ENCODE measurements at places on chromosomes 2 and 18. TPM values are rescaled to one million over a fixed set of nuclear protein-coding genes. Genes with fewer than 3 reads are reported as not detected.

DNA sequence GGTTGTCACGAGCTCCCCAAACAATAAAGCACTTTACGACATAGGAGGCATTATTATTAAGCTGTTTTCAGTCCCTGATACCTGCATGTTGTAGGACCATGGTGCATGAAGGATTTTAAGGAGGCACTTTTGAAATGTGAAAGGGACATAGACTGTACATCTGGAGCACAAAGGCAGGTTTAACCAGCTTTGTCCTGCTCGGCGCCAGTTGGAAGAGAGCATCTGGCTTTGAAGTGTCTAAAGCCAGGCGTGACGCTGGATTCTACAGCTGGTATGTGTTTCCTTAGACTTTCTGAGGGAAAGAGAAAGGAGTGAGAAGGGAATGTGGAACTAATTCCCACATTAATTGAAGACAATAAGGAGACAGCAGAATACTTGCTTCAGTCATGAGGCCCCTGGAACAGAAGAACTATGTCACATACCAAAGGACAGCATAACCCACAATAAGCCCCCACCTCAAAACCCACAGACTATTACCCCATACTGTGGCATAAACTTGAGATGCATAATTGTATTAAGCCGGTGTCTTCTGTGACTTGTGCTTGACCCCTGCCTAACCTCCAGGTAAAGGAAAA is 381.0 kb upstream of the MEX3C start:
- DNase-seq: no peak

LONRF2 gene
- 2.5 TPM for total RNA-seq

- DNase-seq: no peak
Observed at GRCh38 chr2:203237346-203238238, 1.2 kb upstream of the CYP20A1 start.

GRCh38 chr2:8172661-8173060 is 509.2 kb upstream of the ID2 start:
- no peak for DNase-seq

TMEM169 gene
- 0.70 TPM for total RNA-seq

- no peak for DNase-seq
Observed at GRCh38 chr2:10772201-10772867, 40.3 kb downstream of the PDIA6 start.

DNA sequence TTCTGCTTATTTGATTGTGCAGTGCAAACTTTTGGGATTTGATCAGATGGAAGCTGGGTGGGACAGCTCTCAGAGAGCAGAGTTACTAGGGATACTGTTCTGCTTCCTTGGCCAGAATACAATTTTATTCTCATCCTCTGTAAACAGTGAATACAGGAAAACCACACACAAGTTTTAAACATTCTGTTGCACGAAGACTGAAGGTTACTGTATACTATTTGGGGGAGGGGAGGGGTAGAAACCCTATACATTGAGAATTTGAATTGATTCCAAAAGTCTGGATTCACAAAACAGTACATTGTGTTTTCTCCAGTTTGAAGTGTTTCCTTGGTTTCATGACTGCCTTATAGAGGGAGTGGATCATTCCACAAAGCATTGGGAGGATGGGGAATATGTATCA is 149.9 kb downstream of the SETBP1 start:
- no peak for DNase-seq

GRCh38 chr2:8636041-8636491 is 45.8 kb upstream of the ID2 start:
- DNase-seq: no peak

SNTG2 gene
- total RNA-seq: not detected

SDC1 gene
- 443 TPM for total RNA-seq

GRCh38 chr2:142981069-142981378 is 103.6 kb downstream of the KYNU start:
- DNase-seq: no peak

GRCh38 chr18:8516371-8517250 is 92.6 kb upstream of the RAB12 start:
- DNase-seq: no peak

GRCh38 chr2:25341753-25342371 is at the start of gene DNMT3A:
TSS of gene DNMT3A (minus strand) at chr2:25341925. CDS start at chr2:25313984, 27,941 bp downstream.
- peak; percentile 76 for DNase-seq

DNA sequence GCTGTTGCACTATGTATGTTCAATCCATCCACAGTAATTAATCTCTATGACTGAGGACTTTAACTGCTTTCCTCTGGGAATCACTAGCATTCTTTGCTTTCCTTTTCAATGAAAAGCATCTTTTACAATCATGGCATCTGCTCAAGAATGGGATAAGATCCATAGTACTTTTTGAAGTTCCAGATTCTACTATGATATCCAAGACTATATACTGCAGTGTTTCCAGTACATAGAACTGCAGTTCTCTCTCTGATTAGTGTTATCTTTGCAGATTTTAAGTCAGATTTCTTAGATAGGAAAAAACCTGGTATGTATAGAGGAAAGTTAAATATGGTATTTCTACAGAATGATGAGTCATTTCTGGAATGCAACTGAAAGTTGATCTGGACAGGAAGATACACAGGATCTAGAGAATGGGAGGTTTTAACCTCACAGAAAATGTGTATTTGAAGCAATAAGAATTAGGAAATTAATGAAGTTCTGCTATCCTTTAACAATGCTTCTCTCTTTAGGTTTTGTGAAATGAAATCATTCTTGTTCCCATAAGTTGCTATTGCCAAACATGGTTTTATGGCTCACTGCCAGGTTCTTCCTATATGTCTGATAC is 670.7 kb downstream of the ERBB4 start:
- no peak for DNase-seq

HOXD10 gene
- total RNA-seq: not detected

DNA sequence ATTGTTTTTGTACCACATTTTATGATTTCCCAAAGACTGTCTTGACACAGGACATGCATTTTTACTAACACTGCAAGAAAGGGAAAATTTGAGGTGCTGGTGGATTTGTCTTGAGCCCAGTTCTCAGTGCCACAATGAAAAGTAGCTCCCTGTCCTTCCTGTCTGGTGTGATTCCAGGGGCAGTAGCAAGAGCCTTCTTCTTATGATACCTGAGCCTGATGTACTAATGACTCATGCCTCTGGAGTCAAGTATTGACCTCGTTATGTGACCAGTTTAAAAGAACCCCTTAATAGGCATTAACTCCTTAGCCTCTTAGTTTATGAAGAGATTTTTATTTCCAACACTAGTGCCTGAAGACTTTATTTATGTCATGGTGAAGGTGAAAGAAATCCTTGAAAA is 728.6 kb downstream of the SLC4A3 start:
- DNase-seq: no peak

GRCh38 chr18:79574938-79575525 is 104.6 kb upstream of the CTDP1 start:
- no peak for DNase-seq

- DNase-seq: no peak
Observed at GRCh38 chr2:46857871-46858701, 57.5 kb downstream of the MCFD2 start.

PJVK gene
- 2.8 TPM for total RNA-seq

GKN1 gene
- not detected for total RNA-seq

DNA sequence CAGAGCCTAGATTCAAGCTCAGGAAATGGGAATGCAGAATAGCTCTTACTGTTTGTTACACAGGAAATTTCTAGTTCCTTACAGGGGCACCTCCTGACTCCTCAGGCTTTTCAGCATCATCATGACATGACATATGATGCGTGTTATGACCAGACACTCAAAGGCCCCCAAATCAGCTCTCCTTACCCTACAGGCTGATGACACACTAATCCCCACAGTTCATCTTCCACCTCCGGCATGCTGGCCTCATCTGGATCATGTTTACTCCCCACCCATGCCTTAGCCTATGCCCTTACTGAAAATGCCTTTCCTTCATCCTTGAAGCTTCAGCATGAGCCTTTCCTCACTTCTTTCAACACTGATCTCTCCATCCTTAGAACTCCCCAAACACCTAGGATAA is 356.9 kb downstream of the SETBP1 start:
- DNase-seq: no peak
